Left ventricle myocardium inferior (tissue), 1 donor: ENCODE measurements at places on chromosomes 16 and 17.

- no peak for DNase-seq
Observed at GRCh38 chr17:78692460-78693010, 89.5 kb downstream of the CYTH1 start.

DNA sequence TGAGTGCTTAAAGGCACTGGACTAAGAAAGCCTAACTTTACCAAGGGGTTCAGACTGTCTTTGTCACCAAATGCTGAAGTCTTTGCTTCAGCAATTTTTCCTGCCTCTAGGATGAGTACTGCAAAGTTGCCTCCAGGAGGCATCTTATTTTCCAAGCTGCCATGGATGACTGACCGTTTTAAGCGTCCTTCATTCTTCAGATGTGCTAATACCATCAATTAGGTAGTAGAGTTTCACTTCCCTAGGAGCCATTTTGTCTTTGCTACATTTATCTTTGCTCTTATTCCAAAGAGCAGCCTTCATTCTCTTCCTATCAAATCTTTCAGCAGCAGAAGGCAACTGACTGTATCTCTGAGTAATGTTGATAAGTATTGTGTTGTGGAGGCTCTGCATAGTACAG lies 440.1 kb downstream of the CDH13 start:
- no peak for DNase-seq

DNA sequence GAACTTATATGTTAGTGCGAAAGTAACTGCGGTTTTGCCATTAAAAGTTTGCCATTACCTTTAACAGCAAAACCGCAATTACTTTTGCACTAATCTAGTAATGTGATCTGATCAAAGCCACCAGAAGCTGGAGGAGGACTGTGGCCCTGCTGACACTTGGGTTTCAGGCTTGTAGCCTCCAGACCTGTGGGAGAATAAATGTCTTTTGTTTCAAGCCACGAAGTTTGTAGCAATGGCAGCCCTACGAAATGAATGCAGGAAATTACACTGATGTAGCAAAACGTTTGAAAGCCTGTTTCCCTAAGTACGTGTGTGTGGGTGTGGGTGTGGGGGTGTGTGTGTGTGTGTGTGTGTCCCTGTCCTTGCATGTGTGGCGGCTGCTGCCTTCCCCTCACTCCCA lies 66.6 kb downstream of the WSB1 start:
- DNase-seq = no peak

DNA sequence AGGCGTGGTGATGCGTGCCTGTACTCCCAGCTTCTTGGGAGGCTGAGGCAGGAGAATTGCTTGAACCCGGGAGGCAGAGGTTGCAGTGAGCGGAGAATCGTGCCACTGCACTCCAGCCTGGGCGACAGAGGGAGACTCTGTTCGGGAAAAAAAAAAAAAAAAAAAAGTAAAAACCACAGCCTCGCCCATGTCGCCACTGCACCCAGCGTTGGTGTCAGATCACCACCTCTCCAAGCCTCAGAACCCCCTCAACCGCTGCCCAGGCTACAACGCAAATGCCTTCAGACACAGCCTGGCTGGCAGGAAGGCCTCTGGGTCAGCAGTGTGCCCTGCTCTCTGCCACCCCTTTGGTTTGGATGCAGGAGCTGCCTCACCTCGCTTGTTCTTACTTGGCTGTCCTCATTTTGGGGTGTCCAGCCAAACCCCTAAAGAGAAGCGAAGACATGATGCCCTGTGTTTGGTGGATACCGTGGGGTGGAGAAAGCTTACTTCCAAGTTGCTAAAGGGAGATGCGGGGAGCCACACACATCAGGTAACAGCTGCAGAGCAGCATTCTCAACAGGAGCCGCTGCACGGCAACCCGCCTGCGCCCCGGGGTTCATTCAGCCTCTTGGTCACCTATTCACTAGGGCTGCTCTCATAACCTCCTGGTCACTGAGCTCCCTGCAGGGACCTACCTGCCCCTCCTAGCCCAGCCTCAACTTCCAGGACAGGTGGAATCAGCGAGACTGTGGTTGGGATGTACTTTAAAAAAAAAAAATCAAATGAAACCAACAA lies 13.0 kb upstream of the CYTH1 start:
- no peak for DNase-seq

DNA sequence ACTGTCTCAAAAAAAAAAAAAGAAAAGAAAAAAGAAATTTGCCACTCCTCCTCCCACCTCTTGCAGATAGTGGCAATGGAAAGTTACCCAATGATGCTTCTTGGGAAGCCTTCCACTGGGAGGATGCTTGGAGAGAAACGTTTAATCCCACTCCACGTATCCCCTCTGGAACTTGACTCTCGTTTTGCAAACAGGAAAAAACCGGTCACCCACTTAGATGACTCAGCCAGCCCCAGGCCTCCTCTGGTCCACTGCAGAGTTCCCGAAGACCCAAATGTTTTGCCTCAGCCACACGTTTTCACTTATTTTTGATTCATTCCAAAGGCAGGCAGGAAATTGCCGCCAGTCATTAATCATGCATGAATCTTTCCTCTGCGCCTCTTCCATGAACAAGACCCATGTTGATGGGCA lies 9.3 kb upstream of the TNFRSF17 start:
- DNase-seq = no peak

- DNase-seq = no peak
Observed at GRCh38 chr16:75061669-75062068, 54.9 kb downstream of the LDHD start.

GRCh38 chr16:48340054-48340453 lies 45.2 kb downstream of the SIAH1 start:
- no peak for DNase-seq

GRCh38 chr17:75260641-75261335 lies 618 bp downstream of the GGA3 start:
- DNase-seq = no peak

- DNase-seq = no peak
Observed at GRCh38 chr16:22380529-22380928, 6.1 kb upstream of the CDR2 start.

DNA sequence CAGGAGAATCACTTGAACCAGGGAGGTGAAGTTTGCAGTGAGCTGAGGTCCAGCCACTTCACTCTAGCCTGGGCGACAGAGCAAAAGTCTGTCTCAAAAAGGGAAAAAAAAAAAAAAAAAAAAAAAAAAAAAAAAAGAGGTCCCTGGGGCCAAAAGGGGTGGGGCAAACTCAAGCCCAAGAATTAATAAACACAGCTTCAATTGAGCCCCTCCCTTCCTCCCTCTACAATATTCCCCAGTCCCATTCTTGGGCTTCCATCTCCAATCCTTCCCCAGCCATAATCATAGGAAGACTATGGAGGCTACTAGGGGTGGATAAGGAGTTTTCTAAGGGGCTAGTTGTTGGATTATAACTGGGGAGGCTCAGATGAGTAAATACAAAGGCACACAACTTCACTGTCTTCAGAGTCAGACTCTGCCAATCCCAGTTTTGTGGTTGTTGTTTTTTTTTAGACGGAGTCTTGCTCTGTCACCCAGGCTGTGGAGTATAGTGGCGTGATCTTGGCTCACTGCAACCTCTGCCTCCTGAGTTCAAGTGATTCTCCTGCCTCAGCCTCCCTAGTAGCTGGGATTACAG lies 9.5 kb downstream of the CAVIN1 start:
- DNase-seq = no peak

GRCh38 chr17:17170346-17170985 lies 35.7 kb downstream of the PLD6 start:
- no peak for DNase-seq

DNA sequence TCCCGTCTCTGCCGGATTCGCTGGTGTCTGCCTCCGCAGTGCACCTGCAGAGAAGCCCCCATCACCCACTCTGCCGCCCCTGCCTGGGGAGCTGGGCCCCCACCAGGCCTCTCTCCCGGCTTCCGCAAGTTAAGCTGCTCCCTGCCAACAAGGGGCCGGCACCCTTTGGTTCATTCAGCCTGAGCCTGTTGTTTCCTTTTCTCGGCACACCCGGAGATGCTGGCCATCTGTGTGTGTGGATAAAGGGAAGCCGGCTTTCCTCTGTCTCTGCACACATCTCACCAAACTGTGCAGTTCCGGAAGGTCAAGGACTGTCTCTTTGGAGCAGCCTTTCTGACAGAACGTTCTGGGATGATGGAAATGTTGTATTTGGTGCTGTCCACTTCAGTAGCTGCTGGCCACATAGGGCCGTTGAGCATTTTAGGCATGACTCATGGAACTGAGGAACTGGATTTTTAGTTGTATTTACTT lies 6.8 kb downstream of the MAPK8IP3 start:
- no peak for DNase-seq

- DNase-seq = no peak
Observed at GRCh38 chr17:65183736-65184135, 46.6 kb downstream of the RGS9 start.

DNA sequence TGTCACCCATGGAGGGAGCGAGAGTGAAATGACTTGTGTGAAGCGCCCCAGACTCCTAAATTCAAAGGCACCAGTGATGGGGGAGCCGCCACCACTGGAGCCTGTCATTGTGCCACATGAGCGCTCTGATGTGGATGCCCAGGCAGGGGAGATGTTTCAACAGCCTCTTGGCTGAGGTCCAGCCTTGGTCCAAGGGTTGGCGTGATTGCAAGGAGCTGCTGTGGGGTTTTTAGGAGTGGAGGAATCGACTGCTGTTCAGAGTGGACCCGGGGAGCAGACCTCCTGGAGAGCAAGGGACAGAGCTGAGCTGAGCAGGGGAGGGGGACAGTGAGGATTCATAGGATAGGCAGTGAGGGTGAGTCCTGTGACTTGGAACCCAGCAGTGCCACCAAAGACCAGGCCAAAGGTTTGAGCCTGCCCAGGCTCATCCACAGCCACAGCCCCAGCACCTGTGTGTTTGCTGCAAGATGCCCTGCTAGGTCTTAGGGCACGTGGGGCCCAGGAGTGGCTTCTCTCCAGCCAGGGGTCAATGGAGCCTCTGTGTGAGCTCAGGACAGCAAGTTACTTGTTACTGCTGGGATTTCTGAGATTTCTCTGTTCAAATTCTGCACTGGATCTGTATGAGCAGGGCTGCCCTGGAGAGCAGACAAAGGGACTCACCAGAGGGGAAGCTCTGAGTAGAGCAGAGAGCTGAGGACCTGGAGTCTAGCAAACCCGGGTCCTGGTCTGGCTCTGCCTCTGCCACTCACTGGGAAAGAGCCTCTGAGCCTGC lies 20.3 kb downstream of the RHBDL3 start:
- DNase-seq = no peak

- DNase-seq = no peak
Observed at GRCh38 chr17:2433696-2434095, 32.8 kb upstream of the MNT start.

DNA sequence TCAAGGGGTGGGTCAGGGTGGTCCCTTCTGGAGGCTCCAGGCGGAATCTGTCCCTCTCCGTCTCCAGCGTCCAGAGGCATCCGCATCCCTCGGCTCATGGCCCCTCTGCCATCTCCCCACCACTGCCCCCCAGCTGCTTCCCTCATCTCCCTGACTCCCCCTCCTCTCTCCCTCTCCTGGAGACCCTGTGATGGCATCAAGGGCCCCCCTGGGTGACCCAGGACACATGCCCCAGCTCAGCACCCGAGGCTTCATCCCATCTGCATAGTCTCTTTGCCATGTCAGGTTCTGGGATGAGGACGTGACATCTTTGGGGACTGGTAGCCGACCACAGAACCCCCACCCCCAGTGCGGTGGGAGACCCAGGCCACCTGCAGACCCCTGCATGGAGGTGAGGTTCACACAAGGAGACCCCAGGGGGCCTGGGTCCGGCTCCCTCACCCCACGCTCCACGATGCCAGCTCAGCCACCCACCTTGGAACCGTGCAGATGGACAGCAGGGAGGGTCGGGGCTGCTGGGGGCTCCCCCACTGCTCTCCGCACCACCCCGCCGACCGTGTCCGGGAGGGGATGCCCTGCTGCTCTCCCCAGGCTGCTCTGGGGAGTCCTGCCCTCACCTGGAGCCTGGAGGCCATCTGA lies 3.8 kb downstream of the SECTM1 start:
- DNase-seq = no peak

- no peak for DNase-seq
Observed at GRCh38 chr17:58307468-58308172, 21.0 kb downstream of the TSPOAP1 start.

GRCh38 chr17:21296097-21297025 lies 11.8 kb downstream of the MAP2K3 start:
- DNase-seq = peak; percentile 66

GRCh38 chr17:54099221-54099620 lies 276.5 kb downstream of the KIF2B start:
- no peak for DNase-seq

DNA sequence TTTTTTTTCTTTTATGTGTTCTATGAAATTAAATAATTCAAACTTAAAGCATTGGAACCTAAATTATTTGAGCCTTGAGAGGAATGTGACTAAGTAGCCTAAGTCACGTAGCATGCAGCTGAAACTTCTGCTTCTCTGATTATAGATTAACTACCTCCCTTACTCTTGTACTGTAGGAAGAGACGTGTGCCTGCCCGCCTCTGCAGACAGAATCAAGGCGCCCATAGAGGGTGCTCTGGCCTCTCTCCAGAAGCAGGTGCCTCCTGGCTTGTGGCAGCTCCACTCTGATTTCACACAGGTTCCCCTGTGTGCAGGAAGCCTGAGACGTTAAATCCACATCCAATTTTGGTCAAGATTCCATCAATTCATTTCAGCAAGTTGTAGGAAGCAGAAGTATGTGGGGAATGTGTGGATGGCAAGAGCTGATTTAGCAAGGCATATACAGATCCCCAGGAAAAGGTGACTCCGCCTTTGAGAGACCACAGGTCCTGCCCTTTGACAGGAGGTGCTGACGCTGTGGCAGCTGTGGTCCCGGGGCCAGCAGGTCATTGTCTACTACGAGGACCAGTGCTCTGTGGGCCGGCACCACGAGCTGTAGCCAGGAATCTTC lies 1418.8 kb downstream of the CDH11 start:
- no peak for DNase-seq

- DNase-seq = no peak
Observed at GRCh38 chr17:2111691-2112090, 56.8 kb downstream of the HIC1 start.

DNA sequence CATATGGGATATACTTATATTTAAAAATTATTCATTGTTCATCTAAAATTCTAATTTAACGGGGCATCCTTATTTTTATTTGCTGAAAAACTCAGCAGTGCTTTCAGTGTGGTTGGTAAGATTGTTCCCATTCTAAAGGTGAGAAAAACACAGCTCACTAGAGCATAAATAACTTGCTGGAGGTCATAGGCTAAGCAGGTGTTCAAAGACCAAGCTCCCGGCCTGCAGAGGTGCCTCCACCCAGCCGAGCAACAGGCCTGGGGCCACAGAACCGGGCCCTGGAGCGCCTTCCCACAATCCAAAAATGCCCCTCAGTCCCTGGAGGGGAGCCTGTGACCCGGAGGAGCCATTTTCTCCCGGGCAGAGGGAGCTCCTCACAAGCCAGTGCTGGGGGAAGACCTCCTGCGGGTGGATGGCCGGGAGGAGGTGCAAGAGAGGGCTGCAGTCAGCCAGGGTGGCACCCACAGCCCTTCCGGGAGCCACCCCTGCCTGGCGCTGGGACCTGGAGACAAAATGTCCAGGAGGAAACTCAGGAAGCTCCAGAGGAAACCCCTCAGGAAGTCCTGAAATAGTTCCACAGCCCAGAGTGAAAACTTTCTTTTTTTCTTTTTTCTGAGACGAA lies 14.7 kb downstream of the ABR start:
- DNase-seq = peak; percentile 64

- DNase-seq = no peak
Observed at GRCh38 chr17:28230011-28230410, 89.0 kb upstream of the TMEM97 start.
